ENCODE measurements at places on chromosomes 2 and 18.

DNA sequence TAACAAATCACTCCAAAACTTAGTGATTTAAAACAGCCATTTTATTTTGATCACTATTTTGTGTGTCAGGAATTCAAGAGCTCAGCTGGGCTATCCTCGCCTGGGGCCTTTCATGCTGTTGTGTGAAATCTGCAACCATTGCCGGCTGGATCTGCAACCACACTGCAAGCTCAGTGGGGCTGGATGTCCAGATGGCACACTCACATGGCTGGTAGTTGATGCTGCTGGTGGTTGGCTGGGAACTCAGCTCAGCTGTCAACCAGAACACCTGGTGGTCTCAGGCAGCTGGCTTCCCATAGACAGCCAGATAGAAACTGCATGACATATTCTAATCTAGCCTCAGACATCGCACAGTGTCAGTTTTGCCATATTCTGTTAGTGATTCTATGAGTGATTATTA, 30.6 kb upstream of the AP1S3 start:
- no peak for DNase-seq

GRCh38 chr2:165568361-165568760, 98.9 kb downstream of the CSRNP3 start:
- DNase-seq = no peak

GRCh38 chr18:76467371-76468190, 27.5 kb downstream of the ZNF516 start:
- peak; percentile 72 for DNase-seq

- peak; percentile 13 for DNase-seq
Observed at GRCh38 chr18:28961669-28962228, 784.8 kb upstream of the CDH2 start.

- no peak for DNase-seq
Observed at GRCh38 chr18:35227254-35227653, 13.6 kb upstream of the ZNF397 start.

DNA sequence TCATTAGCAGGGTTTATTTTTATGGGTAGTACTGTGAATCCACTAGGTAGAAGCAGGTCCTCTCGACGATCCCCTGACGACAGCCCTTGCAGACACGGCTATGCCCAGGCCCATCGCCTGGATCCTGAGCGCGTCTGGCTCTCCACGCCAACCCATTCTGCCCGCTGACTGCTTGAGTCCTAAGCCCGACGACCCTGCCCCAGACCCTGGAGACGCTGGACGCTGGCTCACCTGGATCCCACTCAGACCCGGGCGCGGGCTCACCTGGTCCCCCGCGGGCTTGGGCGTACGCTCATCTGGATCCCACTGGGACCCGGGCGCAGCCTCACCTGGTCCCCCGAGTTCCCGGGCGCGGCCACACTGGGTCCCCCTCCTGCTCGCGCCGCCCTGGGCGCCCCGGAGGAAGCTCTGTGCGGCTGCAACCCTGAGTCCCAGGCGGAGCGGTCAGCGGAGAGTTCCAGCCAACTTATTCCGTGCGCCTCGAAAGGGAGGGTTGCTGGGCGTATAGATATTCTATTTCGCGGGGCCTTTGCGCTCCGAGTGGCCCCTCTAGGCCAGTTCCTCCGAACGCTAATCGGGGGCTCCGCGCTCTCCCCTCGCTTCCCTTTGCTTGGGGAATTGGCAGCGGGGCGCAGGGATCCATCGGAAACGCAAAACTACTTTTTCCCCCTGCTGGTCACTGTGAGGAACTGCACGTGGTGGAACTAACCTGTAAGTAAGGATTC, 22.4 kb upstream of the RMP24 start:
- DNase-seq = peak; percentile 81

GRCh38 chr2:38505779-38506178, 96.9 kb downstream of the HNRNPLL start:
- peak; percentile 85 for DNase-seq

- DNase-seq = no peak
Observed at GRCh38 chr2:227536445-227536844, 62.2 kb upstream of the SCYGR2 start.

DNA sequence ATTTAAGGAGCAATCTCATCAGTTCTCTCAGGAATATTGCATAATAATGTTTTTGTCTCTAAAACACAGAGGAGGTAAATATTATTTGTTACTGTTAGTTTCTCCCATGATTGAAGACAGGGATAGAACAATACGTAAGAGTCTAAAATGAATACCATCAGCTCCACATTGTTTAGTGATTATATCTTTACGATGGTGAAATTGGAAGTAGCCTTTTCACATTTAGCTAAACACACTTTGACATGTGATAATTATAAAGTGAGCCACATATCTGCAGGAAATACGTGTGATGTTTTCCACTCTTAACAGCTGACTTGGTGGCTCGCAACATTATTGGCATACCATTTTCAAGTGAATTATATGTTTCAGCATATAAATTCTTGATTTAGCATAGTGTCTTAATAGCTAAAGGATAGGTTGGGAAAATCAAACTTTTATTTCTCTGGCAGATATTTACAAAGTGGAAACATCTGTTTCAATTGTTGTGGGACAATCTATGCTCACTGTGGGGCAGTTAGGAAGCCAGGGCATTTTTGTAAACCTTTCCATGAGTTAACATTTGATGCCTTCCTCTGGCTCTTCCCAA, 208.1 kb upstream of the RASGRP3 start:
- DNase-seq = no peak

GRCh38 chr2:177289824-177290628, 25.5 kb upstream of the NFE2L2 start:
- DNase-seq = no peak

GRCh38 chr2:173175222-173175621, 99.6 kb downstream of the MAP3K20 start:
- no peak for DNase-seq

- DNase-seq = no peak
Observed at GRCh38 chr2:127413782-127414637, 4.2 kb upstream of the PROC start.

- DNase-seq = no peak
Observed at GRCh38 chr18:58313491-58314032, 269.5 kb downstream of the NEDD4L start.

GRCh38 chr2:120995656-120996190, 260.1 kb downstream of the GLI2 start:
- DNase-seq = no peak

DNA sequence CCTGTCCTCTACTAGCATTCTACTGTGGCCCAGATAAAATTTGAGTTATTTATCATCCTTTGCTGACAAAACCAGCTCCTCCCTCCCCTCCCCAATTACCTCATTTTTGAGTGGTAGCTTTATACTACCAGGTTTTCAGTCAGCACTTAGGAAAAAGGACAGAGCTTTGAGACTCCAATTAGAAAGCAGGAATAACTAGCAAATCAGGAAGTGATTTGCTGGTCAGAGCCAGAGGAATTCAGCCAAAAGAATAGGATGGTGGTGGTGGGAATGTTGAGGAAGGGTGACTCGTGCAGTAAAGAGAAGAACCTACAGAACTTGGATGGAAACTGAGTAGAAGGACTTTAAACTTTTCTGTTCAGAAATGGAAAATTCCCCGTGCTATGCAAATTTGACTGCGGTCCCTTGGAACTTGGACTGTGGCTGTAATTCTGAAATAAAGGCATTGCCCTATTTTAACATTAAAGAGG, 3.7 kb downstream of the MYL12B start:
- peak; percentile 38 for DNase-seq

DNA sequence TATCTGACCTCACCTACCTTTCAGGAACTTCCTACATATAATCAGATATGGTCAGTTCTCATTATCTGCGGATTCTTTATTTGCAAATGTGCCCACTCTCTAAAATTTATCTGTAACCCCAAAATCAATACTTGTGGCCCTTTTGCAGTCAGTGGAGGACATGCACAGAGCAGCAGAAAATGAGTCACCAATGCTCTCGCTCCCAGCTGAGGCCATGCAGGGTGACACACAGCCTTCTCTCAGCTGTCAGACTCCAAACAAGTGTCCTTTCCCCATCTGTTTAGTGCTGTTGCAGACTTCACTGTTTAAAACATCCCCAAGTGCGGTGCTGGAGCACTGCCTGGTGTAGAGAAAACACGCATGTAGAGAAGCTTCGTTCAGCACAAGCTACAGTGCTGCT, 171.9 kb upstream of the SALL3 start:
- no peak for DNase-seq

DNA sequence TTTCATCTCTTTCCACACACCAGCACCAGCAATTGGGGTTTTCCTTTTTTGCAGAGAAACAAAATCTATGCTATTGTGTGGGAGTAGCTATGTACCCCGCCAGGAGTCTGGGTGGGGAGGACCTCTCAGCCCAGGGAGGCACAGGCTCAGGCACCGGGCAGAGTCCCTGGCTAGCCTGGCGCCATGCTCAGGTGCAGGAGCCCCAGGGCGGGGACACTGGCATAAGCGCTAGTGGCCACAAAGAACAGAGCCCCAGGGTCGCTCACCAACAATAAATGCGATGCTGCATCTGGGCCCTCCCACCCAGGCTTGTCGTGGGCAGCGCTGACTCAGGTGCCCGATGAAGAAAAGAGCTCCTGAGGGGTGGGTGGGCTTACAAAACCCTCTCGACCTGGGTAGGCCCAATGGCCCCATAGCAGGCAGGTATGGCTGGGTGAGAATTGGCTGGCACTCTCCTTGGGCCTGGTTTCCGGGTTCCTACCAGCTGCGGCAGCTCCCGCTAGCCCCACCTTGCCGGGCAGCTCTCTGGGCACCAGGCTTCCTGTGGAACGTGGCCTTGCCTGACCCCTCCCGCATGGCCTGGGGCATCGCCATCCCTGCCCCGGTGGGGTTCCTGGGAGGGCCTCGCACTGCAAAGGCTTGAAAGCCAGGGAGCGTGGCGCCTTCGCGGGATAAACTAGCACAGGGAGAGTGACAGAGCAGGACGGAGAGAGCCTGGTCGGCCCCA, 31.8 kb upstream of the COL6A3 start:
- no peak for DNase-seq

DNA sequence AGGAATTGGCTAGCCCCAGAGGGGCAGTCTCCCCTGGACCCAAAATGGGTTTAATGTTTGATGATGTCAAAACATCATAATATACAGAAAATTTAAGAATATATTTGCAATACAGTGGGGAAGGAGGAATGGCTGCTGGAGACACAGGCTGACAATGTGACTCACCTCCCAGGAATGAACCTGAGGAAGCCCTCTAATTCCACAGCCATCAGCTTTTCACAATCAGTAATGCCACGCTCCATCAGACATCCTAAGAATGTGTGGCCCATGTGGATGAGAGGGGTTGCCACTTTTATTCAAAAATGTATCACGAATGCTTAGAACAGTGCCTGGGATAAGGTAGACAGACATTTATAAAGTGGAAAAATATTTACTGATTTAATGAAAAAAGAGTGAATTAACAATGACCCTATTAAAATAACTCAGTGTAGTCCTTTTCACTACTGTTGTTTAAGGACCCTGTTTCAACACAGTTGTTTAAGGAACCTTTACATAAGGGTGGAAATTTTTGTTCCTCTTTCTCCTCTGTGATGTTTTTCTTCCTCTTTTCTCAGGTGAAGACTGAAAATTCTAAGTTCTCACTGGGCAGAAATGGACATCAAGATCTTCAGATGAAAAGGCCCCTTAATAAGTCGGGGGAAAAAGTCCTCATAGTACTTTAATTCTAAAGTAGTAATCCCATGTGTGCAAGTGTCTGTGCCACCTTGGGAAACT, 17.5 kb upstream of the TMEM163 start:
- DNase-seq = peak; percentile 79

DNA sequence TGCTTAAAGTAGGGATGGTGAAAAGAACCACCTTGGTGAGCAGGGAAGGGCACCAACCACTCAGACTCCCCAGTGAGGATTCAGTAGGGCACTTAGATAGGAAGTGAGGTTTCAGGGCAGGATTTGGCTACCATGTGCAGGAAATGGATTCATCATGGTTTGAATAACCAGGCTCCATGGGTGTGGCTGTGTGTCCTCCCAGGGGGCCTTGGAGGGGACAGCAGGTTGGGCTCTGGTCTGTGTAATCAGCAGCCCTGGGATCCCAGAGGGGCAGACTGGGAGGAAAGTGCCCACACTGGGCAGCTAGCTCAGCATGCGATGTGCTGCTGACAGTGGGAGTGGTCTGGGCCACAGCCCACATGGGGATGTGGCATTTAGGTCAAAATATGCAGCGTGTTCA, 224.6 kb downstream of the CELF4 start:
- DNase-seq = no peak

Data from GM03348 (cell line).